ENCODE measurements at places on chromosomes 11 and 22. TPM values are rescaled to one million over a fixed set of nuclear protein-coding genes. Genes with fewer than 3 reads are reported as not detected.
A peak's percentile ranks its signal among the peaks of the same experiment; 100 is the strongest.

DNA sequence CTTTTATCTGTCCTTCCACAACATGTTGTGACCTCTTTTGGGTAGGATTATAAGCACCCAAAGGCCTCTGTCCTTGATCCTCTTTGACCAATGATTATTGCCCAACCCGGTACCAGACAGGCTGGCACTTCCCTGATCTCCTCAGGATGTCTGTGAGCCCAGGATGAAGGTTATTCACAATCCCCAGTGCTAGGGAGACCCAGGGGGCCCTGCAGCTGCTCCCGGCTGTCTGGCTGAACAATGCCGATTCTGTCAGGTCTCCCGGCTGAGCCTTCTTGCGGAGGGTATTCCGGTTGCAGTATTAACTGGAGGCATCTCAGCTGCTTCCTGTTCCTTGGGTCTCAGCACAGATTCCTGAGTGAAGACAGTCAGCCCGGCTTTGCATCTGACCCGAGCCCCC lies 71.2 kb upstream of the CDON start:
- no peak for DNase-seq

GRCh38 chr22:44620129-44620840 lies 81.7 kb upstream of the PRR5 start:
- no peak for DNase-seq

- no peak for DNase-seq
These were observed 11.6 kb downstream of the MISFA start for GRCh38 chr11:18611196-18611595.

- no peak for DNase-seq
These were observed 45.8 kb upstream of the FGF3 start for GRCh38 chr11:69864686-69865661.

CSNK1E gene
- total RNA-seq, result 171 TPM

GRCh38 chr11:111565114-111565720 lies 24.7 kb downstream of the LAYN start:
- DNase-seq, result peak; percentile 76

DNA sequence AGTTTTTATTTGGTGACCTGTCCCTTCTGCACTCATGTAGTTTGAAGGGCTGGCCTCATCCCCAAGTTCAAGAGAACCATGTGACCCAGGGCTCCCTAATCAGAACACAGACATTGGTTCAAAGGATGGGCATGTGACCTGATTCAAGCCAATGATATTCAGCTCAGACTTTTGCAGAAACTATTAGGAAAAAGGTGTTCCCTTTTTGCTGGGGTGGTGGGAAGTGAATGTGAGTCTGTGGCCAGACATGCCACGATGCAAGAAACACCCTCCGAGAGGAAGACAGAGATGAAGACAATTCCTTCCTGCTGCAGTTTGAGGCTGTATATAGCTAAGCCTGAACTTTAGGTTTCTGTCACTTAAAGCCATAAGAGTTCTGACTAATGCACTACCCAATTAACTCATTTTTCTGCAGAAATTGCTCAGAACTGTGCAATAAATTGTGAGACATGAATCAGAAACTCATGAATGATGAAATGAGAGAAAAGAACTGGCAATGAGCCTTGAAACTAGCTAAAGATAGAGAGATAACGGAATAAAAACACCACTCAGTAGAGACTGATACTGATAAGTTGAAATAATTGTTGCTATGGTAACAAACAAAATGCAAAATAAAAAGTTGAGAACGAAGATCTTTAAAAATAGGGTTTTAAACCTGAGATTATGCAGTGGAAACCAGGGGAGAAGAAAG lies 9.2 kb upstream of the MAPK1 start:
- DNase-seq, result peak; percentile 91

INS gene
- total RNA-seq, result not detected

GRCh38 chr11:91394727-91395414 lies 829.7 kb upstream of the FAT3 start:
- DNase-seq, result no peak

GRCh38 chr22:31659246-31659645 lies 2.8 kb downstream of the PISD start:
- no peak for DNase-seq

DNA sequence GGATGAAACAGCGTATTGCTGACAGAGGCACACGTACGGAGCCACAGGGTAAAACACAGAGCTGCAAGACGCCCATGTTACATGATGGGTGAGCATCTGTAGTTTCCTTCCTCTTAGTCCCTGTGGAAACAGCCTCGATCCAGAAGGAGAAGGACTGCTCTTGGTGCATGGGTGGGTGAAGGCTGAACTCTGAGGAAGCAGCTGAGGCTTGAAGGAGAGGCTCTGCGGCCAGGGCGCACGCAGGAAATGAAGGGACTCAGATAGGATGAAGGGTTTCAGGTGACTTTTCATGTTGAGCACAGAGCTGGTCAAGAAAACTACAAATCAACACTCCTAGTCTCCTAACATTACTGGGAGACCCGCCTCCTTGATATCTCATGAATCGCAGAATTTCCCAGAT lies 65.7 kb upstream of the ADA2 start:
- DNase-seq, result no peak

GRCh38 chr22:22932512-22932941 lies 44.9 kb downstream of the IGLL5 start:
- no peak for DNase-seq

All from HFFc6 (cell line).